ENCODE measurements at places on chromosomes 6 and 20. TPM values are rescaled to one million over a fixed set of nuclear protein-coding genes. Genes with fewer than 3 reads are reported as not detected.

The BMP2 gene
- not detected for total RNA-seq

DNA sequence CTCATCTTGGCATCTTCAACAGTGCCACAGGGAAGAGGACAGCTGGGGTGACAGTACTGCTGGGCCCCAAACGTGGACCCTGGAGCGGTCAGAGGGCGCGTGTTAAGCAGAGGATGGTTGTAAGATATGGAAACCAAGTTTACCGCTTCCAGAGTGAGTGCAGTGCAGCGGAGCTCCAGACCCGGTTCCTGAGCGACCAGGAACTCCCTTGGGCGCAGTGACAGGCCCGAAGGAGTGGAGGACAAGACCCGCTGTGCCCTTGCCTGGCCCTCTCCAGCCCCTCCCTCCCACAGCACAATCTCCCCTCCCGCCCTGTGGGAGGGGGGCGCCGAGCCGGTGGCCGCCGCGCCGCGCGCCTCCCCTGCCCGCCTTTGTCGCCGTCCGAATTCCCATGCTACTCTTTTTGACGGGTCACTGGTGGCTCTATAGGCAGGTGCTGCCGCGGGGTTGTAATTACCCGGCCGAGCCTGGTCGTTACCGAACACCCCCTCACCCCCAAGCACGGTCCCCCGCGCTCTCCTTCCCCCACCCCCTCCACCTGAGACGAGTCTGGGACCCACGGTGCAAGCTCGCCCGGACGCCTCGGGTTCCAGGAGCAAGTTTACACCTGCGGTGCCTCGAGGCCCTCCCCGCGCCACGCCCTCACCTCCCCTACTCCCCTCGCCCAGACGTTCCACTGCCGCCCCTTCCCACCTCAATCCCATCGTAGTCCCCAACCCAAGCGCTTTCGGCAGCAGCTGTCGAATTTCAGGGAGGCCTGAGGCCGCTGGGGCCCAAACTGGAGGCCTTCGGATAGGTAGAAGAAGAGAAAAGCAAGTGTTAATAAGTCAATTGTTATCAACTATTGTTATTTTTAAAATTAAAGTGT is 3.9 kb downstream of the NR2E1 start:
- DNase-seq, result no peak

The CRISP3 gene
- total RNA-seq, result not detected

DNA sequence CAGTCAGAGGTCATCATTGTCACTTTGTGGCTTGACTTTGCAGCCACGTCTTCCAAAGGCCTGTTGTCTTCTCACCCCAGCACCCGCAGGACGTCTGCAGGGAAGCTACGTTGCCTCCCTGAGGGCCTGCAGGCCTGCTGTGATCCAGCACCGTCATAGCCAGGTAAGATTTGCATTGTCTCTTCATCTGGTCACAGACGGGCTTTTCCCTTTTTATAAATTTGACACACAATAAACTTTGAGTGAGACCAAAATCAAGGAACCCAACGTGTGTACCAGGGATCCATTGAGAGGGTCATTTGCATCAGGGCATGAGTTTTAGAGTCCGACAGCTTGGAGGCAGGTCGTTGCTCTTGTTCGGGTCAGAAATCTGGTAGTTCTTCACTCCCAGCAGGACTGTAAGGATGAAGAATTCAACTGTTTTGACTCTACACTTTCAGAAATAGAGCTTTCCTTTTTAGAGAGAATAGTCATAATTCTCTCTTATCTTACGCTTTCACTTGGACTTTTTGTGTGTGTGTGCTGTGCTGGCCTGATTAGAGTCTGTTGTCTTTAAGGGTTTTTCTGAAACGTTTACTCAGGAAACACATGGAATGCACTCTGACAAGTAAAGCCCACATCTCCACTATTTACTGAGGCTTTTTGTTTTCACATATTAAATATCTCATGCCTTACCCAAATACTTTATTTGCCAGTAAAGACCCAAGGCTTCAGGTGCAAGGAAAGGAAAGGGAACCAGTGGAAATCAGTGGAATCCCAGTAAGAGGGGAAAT is 177.2 kb upstream of the TAB2 start:
- DNase-seq, result peak; percentile 85

The ULBP2 gene
- total RNA-seq, result 0.67 TPM

GRCh38 chr6:4585682-4586468 is 190.3 kb upstream of the CDYL start:
- no peak for DNase-seq
